ENCODE measurements at places on chromosomes 16 and 17. TPM values are rescaled to one million over a fixed set of nuclear protein-coding genes. Genes with fewer than 3 reads are reported as not detected.

The AOC2 gene
- polyA plus RNA-seq: 2.1 TPM

The UTP18 gene
- polyA plus RNA-seq: 23.6 TPM

The CHAD gene
- not detected for polyA plus RNA-seq

The P2RX5 gene
- polyA plus RNA-seq: 1.0 TPM

The DDX5 gene
- 704 TPM for polyA plus RNA-seq

The TBC1D28 gene
- not detected for polyA plus RNA-seq

The TNFSF12 gene
- polyA plus RNA-seq: 87.2 TPM

The KRT32 gene
- polyA plus RNA-seq: not detected

GRCh38 chr17:82081966-82082365 is 16.1 kb downstream of the FASN start:
- no peak for DNase-seq

- DNase-seq: no peak
Observed at GRCh38 chr17:47995241-47995935, 24.5 kb downstream of the CDK5RAP3 start.

DNA sequence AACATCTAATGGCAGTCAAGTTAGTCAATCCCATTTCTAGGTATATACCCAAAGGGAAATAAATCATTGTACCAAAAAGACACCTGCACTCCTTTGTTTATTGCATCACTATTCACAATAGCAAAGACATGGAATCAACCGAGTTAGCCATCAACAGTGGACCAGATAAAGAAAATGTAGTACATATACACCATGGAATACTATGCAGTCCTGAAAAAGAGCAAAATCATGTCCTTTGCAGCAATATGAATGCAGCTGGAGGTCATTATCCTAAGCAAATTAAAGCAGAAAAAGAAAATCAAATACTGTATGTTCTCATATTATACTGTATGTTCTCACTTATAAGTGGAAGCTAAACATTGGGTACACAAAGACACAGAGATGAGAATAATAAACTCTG is 204.0 kb downstream of the KCNJ2 start:
- DNase-seq: no peak

DNA sequence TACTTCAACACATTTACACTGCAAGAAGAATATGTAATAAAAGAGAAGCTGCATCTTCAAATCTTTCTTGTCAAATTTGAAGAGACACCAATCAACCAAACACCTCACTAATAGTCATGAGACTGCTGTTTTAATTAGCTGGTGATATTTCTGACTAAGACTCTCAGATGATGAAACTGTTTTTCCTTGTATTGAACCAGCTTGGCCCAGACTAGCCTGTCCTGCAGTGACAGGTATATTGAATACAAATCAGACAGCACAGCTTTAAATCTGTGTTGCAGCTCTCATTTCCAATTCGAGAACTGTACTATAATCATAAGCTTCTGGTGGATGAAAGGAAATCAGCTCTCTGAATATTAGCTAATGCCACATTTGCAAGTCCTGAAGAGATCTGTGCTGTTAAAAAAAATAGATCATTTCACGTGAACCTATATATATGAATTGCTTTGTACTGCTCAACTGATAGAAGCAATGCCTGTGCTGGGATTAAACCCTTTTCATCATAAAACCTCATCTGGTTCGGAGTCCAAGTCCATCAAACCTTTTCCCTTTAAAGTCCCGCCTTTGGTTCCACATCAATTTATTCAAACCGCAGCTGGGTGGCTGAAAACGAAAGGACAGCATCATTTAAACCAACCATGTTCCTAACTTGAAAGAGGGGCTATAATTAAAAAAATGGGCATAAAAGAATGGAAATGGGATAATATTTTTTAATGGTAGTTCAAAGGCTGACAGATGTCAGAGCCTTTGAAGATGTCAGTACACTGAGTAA is 306.2 kb downstream of the CEP112 start:
- DNase-seq: no peak

GRCh38 chr17:41015454-41015853 is 6.5 kb upstream of the KRTAP3-1 start:
- no peak for DNase-seq

- DNase-seq: no peak
Observed at GRCh38 chr16:11079652-11080187, 135.4 kb downstream of the CLEC16A start.

DNA sequence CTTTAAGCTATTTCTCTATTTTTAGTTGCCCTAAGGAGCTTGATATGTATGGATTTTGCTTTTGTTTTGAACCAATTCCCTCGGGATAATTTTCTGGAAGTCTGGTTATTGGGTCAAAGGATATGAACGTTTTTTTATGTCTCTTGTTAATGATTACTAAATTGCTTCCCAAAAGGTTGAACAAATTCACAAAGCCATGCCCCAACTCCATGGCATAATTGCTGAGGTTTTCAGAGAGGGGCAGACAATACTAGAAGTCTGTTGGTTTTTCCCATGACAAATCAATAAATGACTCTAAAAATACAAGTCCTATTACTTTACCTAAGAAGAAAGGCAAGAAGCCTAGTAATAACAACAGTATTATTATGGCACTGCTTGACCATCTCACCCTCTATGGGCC is 11.4 kb upstream of the AKAP1 start:
- DNase-seq: no peak

GRCh38 chr16:26413780-26414179 is 652.9 kb upstream of the C16orf82 start:
- no peak for DNase-seq

GRCh38 chr17:50414808-50415207 is 11.2 kb upstream of the ACSF2 start:
- no peak for DNase-seq

GRCh38 chr17:7558544-7559319 is at the start of gene TNFSF13:
Gene TNFSF13 (plus strand): TSS chr17:7558750. CDS start chr17:7559040, 290 bp downstream.
- DNase-seq: no peak

DNA sequence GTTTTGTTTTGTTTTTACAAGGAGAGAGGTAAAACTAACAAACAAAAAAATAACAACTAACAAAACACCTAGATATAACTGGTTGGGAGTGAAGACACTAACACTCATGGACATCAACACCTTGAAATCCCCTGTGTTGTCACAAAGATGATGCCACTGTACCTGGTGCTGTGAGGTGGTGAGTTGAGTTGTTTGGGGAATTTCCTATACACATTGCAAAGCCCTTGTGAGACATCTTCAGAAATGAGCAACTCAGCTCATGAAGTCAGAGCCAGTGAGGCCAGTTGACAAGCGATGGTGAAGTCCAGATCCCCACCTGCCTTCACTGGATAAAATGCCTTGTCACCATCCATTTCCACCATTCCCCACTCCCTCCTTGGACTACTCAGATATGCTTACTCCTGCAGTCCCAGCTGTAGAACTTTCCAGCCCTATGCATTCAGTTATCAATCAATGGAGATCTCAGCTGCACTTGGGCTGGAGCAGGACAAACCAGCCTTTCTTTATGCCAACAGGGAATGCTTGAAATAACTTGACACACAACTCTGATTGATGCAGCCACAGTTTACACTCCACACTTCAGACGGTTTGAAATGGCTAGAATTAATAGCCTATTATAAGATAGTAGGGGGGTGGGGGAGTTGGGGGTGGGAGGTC is 22.2 kb downstream of the ANKFN1 start:
- no peak for DNase-seq

DNA sequence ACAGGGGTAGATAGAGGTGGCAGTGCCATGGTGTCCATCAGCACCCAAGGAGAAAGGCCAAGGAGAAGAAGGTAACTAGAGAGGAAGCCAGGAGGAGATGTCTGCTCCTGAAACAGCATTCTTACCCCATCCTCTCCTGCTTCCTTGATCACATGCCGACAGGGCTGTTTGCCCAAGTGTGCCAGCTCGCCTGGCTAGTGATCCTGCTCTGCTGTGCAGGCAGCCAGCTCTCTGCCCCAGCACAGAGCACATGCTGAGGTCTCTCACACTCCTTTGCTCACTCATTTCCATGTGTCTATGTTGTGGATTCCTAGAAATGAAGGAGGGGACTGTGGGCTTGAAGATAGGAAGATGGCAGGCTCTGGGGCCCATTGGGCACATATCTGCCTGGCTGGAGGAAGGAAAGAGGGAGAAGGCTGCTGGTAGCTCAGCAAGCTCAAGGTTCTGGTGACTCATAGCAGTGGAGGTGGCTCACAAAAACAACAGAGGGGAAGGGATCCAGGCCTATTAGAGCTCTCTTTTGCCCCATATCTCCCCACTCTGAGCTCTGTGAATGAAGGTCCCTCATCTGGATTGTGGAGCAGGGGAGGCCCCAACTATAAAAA is 54.3 kb downstream of the NEUROD2 start:
- no peak for DNase-seq

DNA sequence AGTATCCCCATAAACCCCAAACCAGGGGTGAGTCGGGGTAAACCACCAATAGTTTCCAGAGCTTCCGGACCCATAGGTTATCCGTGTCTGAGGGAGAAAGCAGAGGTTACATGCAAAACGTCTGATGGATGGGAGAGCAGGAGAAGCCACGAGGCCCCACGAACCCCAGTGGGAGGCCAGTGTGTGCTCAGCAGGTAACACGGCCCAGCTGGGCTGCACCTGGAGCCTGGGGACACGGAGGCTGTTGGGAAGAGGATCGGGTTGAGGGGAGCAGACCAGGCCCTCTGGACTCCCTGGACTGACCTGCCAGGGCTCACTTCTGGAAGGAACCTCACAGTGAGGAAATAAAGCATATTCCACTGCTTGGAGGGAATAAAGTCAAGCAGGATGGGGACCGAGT is 78.1 kb downstream of the SEC14L1 start:
- no peak for DNase-seq

DNA sequence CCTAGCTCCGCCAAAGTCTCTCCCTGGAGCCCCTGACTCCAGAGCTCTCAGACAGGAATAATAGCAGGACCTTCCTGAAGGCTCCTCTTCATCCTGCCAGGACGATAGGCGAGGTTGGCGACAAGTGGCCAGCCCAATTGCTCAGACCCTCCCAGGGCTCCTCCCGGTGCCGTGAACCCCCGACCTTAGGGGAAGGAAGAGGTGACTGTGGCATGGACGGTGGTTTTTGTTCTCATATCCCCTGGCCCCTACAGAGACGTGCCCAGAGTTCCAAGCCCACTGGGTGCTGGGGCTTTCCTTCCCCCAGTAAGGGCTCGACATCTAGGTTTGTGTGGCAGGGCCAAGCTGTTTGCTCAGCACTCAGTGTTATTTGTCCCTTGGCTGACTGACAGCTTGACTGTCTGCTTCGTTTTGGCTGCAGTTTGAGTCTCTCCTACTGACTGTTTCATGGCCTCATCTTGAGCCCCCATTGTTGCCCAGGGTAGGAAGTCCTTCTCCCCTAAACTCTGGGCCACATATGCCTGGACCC is 4.6 kb upstream of the ADCY7 start:
- DNase-seq: no peak

DNA sequence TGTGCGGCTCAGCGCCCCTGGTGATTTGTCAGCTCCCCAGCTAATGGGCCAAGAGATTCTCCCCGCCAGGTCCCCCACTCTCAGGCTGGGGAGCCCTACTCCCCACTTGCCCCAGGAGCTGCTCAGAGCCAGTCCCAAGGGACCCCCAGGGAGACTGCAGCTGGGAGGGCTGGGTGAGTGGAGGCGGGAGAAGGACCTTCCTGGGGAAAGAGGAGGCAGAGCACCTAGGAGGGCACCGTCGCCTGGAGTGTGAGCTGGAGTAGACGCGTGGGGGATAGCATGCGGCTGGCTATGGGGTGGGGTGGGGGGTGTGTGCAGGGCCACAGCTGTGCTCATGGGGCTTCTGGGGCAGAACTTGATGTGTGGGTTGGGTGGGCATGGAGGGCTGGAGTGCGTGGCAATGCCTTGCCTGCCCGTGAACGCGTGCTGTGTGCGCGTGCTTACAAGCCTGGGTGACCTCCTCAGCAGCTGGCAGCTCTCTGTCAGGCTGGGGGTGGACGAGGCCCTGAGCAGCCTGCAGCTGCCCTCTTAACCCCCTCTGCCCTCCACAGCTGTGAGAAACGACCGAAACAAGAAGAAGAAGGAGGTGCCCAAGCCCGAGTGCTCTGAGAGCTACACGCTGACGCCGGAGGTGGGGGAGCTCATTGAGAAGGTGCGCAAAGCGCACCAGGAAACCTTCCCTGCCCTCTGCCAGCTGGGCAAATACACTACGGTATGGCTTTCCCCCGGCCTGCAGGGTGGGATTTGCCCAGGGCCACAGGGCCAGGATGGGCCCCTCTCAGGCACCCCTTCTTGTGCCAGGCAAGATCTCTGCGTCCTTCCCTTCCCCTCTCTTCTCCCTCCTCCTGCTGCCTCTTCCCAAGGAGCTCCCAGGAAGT is 12.9 kb downstream of the GJD3 start:
- no peak for DNase-seq

DNA sequence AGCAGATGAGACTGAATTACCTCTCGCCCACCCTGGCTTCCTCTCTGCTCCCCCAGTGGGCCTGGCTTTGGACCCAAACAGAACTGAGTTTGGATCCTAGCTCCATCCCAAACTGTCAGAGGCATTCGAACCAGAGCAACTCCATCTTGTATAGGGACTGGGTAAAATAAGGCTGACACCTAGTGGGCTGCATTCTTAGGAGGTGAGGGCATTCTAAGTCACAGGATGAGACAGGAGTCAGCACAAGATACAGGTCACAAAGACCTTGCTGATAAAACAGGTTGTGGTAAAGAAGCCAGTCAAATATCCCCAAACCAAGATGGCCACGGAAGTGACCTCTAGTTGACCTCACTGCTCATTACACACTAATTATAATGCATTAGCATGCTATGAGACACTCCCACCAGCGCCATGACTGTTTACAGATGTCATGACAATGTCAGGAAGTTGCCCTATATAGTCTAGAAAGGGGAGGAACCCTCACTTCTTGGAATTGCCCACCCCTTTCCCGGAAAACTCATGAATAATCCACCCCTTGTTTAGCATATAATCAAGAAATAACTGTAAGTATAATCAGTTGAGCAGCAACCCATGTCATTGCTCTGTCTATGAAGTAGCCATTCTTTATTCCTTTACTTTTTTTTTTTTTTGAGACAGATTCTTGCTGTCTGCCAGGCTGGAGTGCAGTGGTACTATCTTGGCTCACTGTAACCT is 44.4 kb downstream of the LYRM1 start:
- no peak for DNase-seq

DNA sequence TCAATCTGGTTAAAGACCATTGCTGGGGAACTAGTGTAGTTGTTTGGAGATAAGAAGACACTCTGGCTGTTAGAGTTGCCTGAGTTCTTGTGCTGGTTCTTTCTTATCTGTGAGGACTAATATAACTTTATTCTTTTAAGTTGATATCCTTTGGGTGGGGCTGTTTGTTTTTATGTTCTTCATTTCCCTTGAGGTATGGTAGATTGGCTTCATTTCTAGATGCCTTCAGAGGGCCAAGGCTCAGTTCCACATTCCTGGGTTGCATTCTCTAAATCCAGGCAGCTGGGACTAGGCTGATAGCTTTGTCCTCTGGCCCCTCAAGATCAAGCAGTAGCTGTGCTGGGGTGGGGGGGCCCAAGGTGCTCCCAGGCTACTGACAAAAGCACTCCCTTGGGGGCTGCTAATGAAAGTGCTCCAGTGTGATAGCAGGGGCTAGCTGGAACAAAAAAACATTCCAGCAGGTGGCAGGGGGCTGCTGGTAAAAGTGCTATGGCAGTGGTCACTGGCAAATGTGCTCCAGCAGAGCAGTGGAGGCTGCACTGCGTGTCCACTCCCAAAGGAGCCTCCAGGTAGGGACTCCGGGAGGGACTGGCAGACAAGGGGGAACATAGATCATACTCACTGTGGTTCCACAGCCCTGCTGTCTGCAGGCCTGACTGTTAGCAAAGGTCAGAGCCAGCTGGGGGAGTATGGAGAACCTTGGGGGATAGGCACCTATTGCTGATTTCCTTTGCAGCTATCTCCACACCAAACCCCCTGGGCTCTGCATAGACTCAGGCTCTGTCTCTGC is 45.9 kb upstream of the KCNJ16 start:
- no peak for DNase-seq
